CD4-positive, alpha-beta T cell treated with Interleukin-17A for 1 hour (primary cell): ENCODE measurements at places on chromosomes 4 and X.

GRCh38 chrX:12159799-12160198 lies 21.5 kb downstream of the FRMPD4 start:
- no peak for DNase-seq

- no peak for DNase-seq
Measured at GRCh38 chr4:129342819-129343408, 247.0 kb downstream of the C4orf33 start.

DNA sequence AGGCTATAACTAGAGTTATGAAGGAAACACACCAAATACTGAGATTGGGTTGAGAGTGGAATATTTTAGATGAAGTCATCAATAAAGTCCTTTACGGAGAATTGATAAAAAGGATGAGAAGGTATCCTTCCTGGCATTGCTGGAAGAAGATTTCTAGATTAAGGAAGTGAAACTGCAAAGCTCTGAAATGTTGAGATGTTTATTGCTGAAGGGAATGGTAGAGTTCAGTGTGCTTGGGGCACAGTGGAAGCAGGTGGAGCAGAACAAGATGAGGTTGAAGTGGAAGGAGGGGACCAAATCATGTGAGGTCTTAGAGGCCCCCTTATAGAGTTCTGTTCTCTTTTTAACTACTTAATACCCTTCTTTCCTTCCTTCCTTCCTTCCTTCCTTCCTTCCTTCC lies 848.5 kb downstream of the RAB28 start:
- DNase-seq, result no peak

GRCh38 chrX:45360571-45360970 lies 159.9 kb upstream of the DIPK2B start:
- no peak for DNase-seq

GRCh38 chr4:2583517-2583916 lies 47.1 kb downstream of the FAM193A start:
- DNase-seq, result no peak

DNA sequence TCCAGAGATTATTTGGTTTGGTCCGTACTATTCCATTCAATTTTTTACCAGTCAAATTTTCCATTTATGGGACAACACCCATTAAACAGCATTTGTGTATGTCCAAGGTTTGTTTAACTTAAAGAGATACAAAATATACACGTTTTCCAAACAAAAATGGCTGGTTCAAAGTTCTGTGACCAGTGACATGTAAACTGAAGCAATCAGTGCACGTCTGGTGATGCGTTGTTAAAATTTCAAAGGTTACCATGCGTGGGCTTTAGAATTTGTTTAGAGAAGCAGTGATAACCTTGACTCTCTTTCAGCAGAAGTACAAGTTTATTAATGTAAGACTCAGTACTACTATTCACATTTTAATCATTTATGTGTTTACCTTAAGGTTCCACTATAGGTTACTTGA lies 25.2 kb upstream of the ALB start:
- no peak for DNase-seq

- DNase-seq, result no peak
Measured at GRCh38 chr4:89293299-89293698, 14.3 kb downstream of the GPRIN3 start.

- DNase-seq, result no peak
Measured at GRCh38 chr4:66555301-66555700, 885.0 kb upstream of the EPHA5 start.

- no peak for DNase-seq
Measured at GRCh38 chr4:26116057-26116456, 202.0 kb downstream of the SMIM20 start.

DNA sequence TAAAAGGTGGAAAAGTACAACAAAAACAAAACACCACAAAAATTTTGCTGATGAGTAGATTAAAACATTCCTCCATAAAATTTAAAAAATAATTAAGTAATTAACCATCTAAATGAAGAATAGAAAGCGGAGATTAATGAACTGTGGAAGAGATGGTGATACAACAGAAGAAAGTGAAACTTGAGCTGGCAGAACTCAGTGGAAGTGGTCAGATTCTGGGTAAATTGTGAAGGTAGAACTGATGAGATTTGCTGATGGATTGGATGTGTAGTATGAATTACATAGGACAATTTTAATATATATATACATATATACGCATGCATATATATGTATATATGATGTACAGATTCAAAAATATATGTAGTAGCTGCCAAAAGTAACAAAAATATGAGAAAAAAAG lies 73.9 kb downstream of the AMOT start:
- no peak for DNase-seq

- DNase-seq, result no peak
Measured at GRCh38 chr4:84028340-84028739, 470.8 kb downstream of the NKX6-1 start.

DNA sequence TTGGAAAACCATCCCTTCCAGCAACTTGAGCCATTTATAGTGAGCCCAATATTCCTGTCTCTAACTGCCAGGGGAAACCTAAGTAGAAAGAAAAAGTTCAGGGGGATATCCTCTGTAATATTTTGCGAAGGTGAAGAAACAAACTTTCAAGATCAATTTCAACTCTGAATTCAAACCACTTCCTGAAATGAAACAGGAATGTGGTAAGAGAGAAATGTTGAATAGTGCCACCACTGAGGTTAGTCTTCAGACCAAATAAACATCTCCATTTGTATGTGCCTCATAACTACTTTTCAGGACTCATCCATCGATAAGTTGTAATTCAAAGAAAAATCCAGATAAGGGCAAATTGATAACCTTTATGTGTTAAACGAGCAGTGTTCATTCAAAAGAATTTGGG lies 128.7 kb downstream of the GABRB1 start:
- DNase-seq, result no peak

DNA sequence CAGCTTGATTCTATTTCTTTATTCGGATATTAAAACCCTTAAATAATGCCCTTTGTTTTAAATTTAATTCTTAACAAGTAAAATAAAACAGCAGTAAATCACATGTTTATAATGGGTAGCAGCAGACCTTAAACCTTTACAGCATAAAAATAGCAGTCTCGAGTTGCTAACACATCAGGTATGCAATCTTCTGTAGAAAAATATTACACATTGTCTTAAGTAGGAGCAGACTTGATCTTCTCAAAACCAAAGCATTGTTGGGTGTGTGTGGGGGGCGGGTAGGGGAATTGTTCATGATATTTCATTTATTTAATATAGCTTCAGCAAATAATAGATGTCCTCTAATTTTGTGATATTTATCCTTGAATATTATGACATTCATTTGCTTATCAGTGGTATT lies 331.4 kb downstream of the PCDH7 start:
- DNase-seq, result no peak

GRCh38 chr4:100968046-100968445 lies 379.3 kb downstream of the PPP3CA start:
- no peak for DNase-seq

- no peak for DNase-seq
Measured at GRCh38 chr4:121114756-121115155, 42.4 kb upstream of the NDNF start.

GRCh38 chr4:106367072-106367471 lies 1.5 kb downstream of the GIMD1 start:
- DNase-seq, result no peak

- no peak for DNase-seq
Measured at GRCh38 chr4:141465171-141465570, 171.2 kb upstream of the IL15 start.

DNA sequence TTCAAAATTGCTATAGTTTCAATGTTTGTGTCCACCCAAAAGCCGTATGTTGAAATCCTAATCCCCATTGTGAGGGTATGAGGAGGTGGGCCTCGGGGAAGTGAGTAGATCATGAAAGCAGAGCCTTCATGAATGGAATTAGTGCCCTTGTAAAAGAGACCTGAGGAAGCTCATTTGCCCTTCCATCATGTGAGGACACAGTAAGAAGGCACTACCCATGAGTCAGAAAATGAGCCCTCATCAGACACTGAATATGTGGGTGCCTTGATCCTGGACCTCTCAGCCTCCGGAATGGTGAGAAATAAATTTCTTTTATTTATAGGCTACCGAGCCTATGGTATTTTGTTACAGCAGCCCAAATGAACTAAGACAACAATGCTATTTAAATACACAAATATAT lies 57.7 kb upstream of the EFHC2 start:
- no peak for DNase-seq

DNA sequence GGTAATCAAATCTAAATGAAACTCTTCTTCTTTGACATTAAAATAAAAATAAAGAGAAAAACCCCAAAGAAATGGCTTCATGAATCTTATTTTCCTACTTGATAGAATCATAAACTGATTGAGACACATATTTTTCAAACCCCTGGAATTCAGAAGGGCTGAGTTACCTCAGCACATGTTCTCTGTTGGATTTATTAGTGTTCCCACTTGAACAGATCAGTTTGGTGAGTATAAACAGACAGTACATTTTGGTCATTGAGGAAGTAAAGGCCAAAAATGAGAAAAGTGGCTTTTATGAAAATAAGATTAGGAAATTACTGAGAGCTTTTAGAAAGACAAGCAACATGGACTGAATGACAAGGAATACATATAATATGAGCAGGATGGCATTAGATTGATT lies 620.4 kb downstream of the ANKRD50 start:
- DNase-seq, result no peak

GRCh38 chr4:8912089-8912455 lies 40.4 kb upstream of the HMX1 start:
- DNase-seq, result no peak

DNA sequence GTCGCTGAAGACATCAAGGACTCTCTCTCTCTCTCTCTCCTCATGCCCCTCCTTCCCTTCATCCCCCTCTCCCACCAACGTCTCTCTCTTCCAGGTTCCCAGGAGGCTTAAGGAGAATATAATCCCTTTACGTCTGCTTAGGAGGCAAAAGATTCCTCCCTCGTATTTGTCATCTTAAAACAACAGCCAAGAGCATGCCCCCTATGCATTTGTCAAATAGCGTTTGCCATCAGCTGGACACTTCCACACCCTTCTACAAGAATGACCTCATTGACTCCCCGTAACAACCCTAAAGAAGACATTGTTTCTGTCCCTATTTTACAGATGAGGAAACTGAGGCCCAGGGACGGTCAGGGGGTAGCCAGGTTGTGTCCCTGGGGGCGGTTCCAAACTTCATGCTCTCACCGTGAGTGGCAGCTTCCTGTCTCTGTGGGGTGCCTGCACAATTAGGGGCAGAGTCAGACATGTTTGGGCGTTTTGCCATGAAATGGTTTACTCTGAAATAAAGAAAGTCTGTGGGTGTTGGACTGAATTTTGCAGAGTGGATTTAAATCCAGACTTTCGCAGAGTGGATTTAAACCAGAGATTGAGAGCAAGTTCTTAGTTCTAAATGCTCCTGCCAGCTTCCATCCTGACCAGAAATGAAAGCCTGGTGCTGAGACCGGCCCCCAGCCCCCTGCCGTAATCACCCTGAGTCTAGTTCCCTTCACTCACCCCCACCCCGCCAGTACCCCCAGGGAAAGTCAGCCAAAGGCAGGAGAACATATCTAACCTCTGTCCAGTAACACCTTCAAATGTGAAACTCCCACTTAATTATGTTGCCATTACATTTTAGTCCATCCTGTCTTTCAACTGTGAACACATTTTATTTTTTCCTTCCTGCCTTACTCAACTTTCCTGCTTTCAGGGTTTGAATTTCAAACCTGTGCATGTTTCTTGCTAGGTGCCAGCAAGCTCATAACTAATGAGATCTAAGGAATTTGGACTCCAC lies 44.3 kb upstream of the TBL1X start:
- DNase-seq, result no peak

DNA sequence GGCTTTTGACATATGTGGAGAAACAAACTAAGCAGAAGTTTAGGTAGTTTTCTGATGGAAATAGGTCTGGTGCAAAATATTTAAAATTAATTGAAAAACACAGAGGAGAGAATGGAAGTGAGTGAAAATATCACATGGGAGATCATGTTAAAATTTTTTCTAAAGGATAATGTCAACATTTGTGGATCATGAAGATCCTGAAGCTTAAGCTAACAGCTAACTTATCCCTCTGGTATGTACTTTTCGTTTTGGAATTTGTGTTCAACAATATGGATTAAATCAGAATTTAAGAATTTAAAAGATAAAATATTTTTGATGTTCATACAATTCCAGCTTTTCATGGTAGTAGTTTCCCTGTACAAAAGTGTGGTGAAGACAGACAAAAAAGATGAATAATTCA lies 572.8 kb upstream of the FAM241A start:
- DNase-seq, result no peak

DNA sequence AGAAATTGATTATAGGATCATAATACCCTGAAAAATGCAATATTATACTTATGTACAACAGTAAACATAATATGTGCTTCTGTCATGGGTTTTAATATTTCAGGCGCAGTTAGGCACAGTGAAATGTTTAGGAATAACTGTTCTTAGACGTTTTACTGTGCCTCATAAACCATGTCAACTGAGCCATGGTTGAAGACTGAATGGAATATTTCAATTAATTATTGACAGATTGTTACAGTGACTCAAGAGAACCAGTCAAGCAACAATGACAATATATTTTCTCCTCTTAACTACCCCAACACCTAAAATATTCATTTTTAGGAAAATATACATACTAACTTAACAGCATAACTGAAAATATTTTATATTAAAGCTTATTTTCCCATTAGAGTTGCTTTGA lies 852.7 kb upstream of the FRG1 start:
- DNase-seq, result no peak

- DNase-seq, result no peak
Measured at GRCh38 chrX:46683048-46683447, 75.9 kb downstream of the SLC9A7 start.

GRCh38 chrX:110173192-110174175 lies 144.4 kb downstream of the AMMECR1 start:
- DNase-seq, result no peak

DNA sequence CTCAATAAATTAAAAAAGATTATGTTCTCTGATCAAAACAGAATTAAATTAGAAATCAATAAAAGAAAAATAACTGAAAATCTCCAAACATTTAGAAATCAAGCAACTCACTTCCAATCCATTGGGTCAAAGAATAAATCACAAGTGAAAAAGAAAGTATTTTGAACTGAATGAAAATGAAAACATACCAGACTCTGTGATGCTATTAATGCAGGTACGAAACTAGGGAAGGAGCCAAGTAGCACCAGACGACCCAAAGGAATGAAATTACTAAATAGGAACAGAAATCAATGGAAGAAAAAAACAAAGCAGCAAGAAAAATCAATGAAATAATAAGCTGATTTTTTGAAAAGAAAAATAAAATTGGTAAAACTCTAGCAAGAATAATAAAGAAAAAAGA lies 15.4 kb downstream of the CCDC110 start:
- no peak for DNase-seq

- no peak for DNase-seq
Measured at GRCh38 chr4:124429746-124430250, 282.7 kb downstream of the ANKRD50 start.

GRCh38 chr4:110184140-110184790 lies 14.2 kb downstream of the ELOVL6 start:
- DNase-seq, result no peak
